ENCODE measurements at places on chromosomes 1 and 21. TPM values are rescaled to one million over a fixed set of nuclear protein-coding genes. Genes with fewer than 3 reads are reported as not detected.

The TFF2 gene
- total RNA-seq, result not detected

The DNASE2B gene
- total RNA-seq, result not detected

The LDLRAD1 gene
- not detected for total RNA-seq

The PLA2G5 gene
- total RNA-seq, result not detected

The SHISAL2A gene
- 11.3 TPM for total RNA-seq

The FAM131C gene
- not detected for total RNA-seq

The LCE1E gene
- not detected for total RNA-seq

GRCh38 chr1:8873506-8874229 is 4.8 kb downstream of the ENO1 start:
- peak overlapping the region; percentile 97 for H3K4me3 ChIP-seq
- no peaks in the 10 kb centered on the region for H3K27me3 ChIP-seq
- peak; percentile 94 for DNase-seq
- peaks cover 95% of the 10 kb centered on the region for H3K36me3 ChIP-seq
- H3K4me1 ChIP-seq, result peaks cover 66% of the 10 kb centered on the region

GRCh38 chr1:112251766-112252506 is 144.1 kb upstream of the CTTNBP2NL start:
- no peak overlapping the region for H3K27ac ChIP-seq
- DNase-seq, result no peak
- H3K4me1 ChIP-seq, result no peaks in the 10 kb centered on the region
- H3K4me3 ChIP-seq, result no peak overlapping the region
- peaks cover 8% of the 10 kb centered on the region for H3K27me3 ChIP-seq

GRCh38 chr1:53686965-53687267 is 52.0 kb downstream of the GLIS1 start:
- H3K27ac ChIP-seq, result no peak overlapping the region
- H3K36me3 ChIP-seq, result no peaks in the 10 kb centered on the region
- H3K4me3 ChIP-seq, result no peak overlapping the region
- DNase-seq, result no peak
- H3K27me3 ChIP-seq, result no peaks in the 10 kb centered on the region

GRCh38 chr1:54016343-54017282 is 1.4 kb downstream of the LDLRAD1 start:
- no peaks in the 10 kb centered on the region for H3K36me3 ChIP-seq
- peaks cover 3% of the 10 kb centered on the region for H3K27me3 ChIP-seq
- no peak overlapping the region for H3K27ac ChIP-seq
- DNase-seq, result no peak

GRCh38 chr1:223175633-223176032 is 32.6 kb upstream of the TLR5 start:
- no peaks in the 10 kb centered on the region for H3K36me3 ChIP-seq
- no peak overlapping the region for H3K4me3 ChIP-seq
- H3K4me1 ChIP-seq, result peaks cover 7% of the 10 kb centered on the region
- H3K27ac ChIP-seq, result no peak overlapping the region
- DNase-seq, result no peak
- no peaks in the 10 kb centered on the region for H3K27me3 ChIP-seq

- DNase-seq, result no peak
- H3K36me3 ChIP-seq, result peaks cover 3% of the 10 kb centered on the region
- H3K27me3 ChIP-seq, result no peaks in the 10 kb centered on the region
- no peak overlapping the region for H3K27ac ChIP-seq
Measured at GRCh38 chr1:229561141-229561540, 2.6 kb upstream of the ABCB10 start.

GRCh38 chr1:37001703-37002102 is 32.6 kb downstream of the GRIK3 start:
- no peak for DNase-seq
- H3K36me3 ChIP-seq, result no peaks in the 10 kb centered on the region
- H3K27ac ChIP-seq, result no peak overlapping the region
- no peaks in the 10 kb centered on the region for H3K4me1 ChIP-seq
- no peaks in the 10 kb centered on the region for H3K27me3 ChIP-seq

DNA sequence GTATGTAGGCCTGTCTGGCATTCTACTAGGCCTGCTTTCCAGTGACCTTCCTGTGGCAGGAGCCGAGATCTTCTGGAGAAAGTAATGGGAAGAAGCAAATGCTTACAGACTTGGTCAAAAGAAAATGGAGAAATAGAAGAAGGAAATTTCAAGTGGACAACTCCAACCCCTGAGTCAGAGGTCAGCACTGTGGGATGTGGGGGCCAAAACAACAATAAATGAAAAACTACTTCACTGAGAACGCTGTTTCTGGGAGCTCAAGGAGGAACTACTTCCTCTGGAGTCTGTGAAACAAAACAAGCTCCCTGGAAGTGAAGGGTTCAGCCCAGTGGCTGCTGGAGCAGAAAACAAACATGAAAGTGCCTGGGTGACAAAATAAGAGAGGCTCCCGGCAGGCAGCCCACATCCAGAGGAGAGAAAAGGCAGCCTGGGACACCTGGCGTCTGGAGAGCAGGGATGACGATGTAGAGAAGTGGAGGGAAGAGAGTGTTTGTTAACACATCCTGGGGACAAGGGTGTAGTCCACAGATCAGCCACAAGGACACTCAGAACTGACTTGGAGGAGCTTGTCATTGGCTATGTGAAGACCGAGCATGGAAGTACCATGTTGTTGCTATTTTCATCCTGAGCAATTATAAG is 355.2 kb downstream of the SMYD3 start:
- peaks cover 14% of the 10 kb centered on the region for H3K36me3 ChIP-seq
- H3K4me3 ChIP-seq, result no peak overlapping the region
- no peak for DNase-seq
- H3K27ac ChIP-seq, result no peak overlapping the region

DNA sequence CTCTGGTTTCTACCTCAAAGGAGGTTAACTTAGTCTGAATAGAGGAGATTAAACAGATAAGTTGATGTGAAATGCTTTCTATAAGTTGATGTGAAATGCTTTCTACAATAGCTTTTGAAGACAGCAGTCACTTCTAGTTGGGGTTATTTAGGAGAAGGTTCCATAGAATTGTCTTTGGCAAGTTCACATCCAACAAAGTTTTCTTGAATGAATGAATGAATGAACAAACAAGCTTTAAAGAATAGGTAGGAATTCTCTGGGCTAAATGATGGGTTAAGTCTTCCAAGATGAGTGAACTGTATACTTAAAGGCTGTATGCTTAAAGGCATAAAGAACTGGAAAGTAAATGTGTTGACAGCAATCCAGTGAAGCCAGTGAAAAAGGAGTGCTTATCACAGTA is 1.9 kb downstream of the CDC73 start:
- H3K4me3 ChIP-seq, result peak overlapping the region; percentile 92
- no peak for DNase-seq
- H3K4me1 ChIP-seq, result peaks cover 48% of the 10 kb centered on the region
- H3K27me3 ChIP-seq, result peaks cover 1% of the 10 kb centered on the region
- H3K27ac ChIP-seq, result no peak overlapping the region

- no peak overlapping the region for H3K27ac ChIP-seq
- no peaks in the 10 kb centered on the region for H3K27me3 ChIP-seq
- no peak overlapping the region for H3K4me3 ChIP-seq
- H3K4me1 ChIP-seq, result peaks cover 13% of the 10 kb centered on the region
- DNase-seq, result no peak
Measured at GRCh38 chr1:86871001-86871400, 42.9 kb downstream of the SELENOF start.

- no peak for DNase-seq
- no peaks in the 10 kb centered on the region for H3K27me3 ChIP-seq
- peaks cover 30% of the 10 kb centered on the region for H3K4me1 ChIP-seq
- H3K36me3 ChIP-seq, result no peaks in the 10 kb centered on the region
Measured at GRCh38 chr1:84297546-84298244, 3.8 kb upstream of the SAMD13 start.

DNA sequence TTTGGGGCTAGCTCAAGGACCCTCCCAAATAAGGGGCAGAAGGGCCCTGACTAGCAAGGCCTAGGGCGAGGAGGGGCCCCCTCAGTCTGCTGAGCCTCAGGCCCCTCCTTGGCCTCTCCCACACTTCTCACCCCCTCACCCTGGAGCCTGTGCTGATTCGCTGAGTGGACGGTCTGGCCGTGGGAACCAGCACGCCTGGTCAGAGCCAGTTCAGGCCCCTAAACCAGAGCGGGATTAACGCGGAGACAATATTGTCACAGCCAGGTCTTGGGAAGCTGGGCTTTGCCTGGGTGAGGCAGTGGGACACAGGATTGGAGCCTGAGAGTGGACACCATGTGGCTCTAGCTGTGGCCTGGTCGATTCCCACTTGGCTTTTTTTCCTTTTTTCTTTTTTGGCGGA is 4.8 kb upstream of the FBLIM1 start:
- no peak overlapping the region for H3K4me3 ChIP-seq
- H3K4me1 ChIP-seq, result peaks cover 16% of the 10 kb centered on the region
- no peaks in the 10 kb centered on the region for H3K36me3 ChIP-seq
- peaks cover 23% of the 10 kb centered on the region for H3K27me3 ChIP-seq
- H3K27ac ChIP-seq, result no peak overlapping the region

- no peaks in the 10 kb centered on the region for H3K4me1 ChIP-seq
- no peak for DNase-seq
- H3K27me3 ChIP-seq, result peaks cover 52% of the 10 kb centered on the region
Measured at GRCh38 chr1:119633575-119633974, 14.5 kb downstream of the ZNF697 start.

GRCh38 chr1:188708795-188709535 is 1768.7 kb downstream of the BRINP3 start:
- no peaks in the 10 kb centered on the region for H3K36me3 ChIP-seq
- H3K4me1 ChIP-seq, result no peaks in the 10 kb centered on the region
- no peak overlapping the region for H3K4me3 ChIP-seq
- H3K27ac ChIP-seq, result no peak overlapping the region
- H3K27me3 ChIP-seq, result no peaks in the 10 kb centered on the region

- DNase-seq, result no peak
- peaks cover 2% of the 10 kb centered on the region for H3K4me1 ChIP-seq
- H3K36me3 ChIP-seq, result peaks cover 4% of the 10 kb centered on the region
- H3K4me3 ChIP-seq, result no peak overlapping the region
- H3K27ac ChIP-seq, result no peak overlapping the region
- H3K27me3 ChIP-seq, result no peaks in the 10 kb centered on the region
Measured at GRCh38 chr21:29413683-29414082, 115.0 kb downstream of the BACH1 start.
